ENCODE measurements at places on chromosomes 11 and 22.

DNA sequence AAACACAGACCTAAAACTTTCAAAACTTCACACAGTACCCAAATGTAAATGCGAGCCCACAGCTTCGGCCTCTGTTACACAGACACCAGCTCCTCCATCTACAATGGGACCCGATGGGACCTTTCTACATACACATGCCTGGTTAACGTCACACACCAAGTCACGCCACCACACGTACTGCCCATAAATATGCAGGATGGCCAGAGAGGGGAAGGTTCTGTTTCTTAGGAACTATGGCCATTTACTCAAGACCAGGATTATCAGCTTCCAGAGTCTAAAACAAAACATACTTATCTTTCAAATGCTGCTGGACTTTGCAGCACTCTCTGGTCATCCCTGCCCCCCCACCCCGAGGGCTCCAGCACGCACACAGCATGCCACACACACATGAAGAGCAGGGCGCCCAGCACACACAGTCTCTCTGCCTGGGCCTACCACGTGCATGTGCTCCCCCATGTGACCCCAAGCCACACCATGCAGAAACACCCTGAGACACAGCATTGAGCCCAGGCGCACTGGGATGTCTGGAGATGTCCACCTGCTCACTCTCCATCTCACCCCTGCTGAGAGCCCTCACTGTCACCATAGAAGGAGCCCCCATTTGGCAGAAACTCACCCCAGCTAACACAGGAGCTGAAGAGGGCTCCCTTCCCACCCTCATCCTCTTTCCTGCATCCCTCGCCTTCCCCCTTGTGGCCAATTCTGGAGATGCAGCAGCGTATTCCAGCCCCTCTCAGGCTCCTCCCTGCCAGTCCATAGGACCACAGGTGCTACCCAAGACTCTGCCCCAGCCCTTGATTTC lies 61.8 kb downstream of the SLC22A12 start:
- DNase-seq, result peak; percentile 57

DNA sequence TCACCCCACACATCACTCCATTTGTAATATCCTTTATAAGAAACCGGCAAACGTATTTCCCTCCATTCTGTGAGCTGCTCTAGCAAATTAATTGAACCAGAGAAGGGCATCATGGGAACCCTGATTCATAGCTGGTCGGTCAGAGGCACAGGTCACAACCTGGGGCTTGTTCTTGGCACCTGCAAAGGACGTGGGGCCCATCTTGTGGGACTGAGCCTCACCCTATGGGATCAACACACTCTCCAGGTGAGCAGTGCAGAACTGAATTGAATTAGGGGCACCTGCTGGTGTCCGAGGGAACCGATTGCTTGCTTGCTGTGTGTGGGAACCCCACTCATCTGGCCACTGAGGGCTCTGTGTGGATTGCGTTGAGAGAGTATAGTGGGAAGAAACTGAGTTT lies 145.3 kb downstream of the CTTN start:
- no peak for DNase-seq

DNA sequence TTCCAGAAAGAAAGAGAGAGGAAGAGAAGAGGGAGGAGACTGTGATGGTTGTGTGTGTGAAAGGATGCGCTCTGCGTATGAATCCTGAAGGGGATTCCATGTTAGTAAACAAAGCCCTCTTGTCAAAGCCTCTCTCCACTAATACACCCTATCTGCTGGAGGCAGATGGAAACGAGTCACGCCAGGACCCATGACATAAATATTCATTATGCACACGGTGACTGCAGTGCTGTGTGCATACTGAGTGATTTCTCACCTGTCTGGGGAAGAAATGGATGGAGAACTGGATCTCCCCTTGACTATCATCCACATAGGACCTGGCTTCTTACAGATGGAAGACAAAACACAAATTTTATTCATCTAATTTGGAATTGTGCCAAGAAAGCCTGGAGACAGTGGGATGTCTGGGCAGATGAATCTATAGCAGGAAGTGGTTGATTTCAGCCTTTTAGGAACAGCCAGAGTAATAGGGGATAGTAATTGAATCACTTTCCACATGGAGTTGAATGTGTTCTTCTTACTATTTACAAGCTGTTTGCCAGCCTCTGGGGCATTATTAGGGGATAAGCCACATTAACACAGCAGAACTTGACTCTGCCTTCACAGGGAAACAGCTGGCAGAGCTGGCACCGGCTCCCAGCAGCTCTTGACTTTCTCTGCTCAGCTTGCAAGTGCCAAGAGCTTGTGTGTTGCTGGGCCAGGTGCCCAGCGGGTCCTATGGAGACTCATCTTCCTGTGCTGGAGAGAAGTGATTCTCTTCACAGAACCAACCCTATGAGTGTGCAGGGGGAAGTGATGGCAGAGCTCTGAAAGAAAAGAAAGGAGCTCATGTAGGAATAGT lies 9.0 kb downstream of the MTNR1B start:
- no peak for DNase-seq

DNA sequence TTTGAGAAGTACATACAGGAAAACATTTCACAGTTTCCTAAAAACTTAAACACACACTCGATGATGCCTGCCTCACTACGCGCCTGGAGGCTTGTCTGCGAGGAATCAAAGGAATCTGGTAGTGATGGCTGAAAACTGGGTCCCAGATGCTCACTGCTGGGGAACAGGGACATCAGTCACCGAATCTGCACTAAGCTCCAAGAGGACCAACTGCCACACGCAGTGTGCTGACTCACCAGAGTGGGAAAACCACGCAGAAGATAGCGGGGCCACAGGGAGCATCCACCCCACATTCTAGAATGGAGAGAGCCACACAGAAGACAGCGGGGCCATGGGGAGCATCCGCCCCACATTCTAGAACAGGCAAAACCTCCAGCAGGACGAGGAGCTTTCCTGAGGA lies 24.3 kb upstream of the MOB2 start:
- no peak for DNase-seq

DNA sequence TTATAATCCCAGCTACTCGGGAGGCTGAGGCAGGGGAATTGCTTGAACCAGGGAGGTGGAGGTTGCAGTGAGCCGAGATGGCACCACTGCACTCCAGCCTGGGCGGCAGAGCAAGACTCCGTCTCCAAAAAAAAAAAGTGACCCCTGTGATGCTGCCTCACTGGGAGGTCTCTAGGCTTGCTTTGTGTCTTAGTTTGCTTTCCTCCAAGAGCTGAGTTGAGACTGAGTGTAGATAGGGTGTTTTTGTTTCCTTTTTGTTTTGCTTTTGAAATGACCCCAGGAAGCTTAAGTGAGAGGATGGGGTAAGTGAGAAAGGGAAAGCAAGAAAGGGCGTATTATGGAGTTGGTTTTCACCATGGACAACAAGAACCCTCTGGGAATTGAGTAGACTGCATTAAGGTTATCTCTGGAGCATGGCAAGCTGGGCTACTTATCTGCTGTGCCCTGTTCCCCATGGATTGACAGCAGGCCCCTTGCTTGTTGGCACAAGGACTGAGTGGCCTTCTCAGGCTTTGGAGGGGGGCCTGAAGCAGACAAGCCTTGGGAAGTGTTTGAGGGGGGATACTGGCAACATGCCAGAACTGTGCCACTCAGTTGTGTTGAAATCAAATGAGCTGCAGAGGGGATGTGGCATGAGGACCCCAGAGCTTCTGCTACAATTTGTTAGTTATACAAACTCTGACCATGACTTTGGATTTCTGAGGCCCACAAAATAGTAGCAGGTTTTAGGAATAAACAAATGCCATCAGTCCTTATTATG lies 300.6 kb upstream of the C11orf87 start:
- DNase-seq, result no peak

DNA sequence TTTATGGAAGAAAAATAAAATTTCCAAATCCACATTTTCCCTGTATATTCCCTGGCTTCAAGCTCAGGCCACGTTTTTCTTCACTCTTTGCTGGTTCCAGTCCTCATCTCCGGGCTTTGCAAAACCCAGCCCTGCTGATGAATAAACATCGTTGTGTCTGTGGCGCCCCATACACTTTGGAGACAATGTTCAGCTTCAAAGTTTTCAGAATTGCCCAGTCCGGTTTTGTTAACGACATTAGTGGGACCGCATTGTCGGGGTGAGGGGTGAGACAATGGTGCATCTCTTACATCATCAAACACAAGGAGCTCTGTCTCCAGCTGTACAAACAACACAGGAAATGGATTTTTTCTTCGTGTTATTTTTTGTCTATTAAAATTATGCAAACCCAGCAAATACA lies 53.4 kb upstream of the HTATIP2 start:
- peak; percentile 46 for DNase-seq

GRCh38 chr11:20089367-20089766 lies 70.9 kb downstream of the DBX1 start:
- DNase-seq, result no peak

GRCh38 chr11:126793596-126793995 lies 207.0 kb downstream of the KIRREL3 start:
- DNase-seq, result no peak

DNA sequence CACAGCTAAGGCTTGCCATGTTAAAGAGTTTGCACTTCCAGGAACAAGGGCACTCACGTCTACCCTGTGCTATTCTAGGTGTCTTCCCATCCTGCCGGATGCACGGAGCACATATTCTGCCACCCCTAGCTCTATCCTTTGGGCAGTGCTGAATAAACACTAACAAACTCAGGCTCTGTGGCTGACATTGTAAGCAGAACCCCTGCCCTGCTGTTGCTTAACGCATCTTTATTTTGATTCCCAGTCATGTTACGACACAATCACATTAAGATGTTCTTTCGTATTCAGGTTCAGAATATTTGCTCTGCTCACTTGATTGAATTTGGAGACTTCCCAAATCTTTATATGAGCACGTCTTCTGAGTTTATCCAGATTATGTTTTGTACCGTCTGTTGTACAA lies 3.7 kb upstream of the HDHD5 start:
- no peak for DNase-seq
